ENCODE measurements at places on chromosomes 7 and 10. TPM values are rescaled to one million over a fixed set of nuclear protein-coding genes. Genes with fewer than 3 reads are reported as not detected.

WASL gene
- total RNA-seq, result 7.7 TPM

HPSE2 gene
- not detected for total RNA-seq

C10orf62 gene
- total RNA-seq, result not detected

TET1 gene
- total RNA-seq, result 3.7 TPM

LIPA gene
- 32.6 TPM for total RNA-seq

PLAC9 gene
- total RNA-seq, result not detected

CTNNA3 gene
- total RNA-seq, result 0.58 TPM

UBN2 gene
- total RNA-seq, result 11.8 TPM

SPDYE16 gene
- total RNA-seq, result 0.30 TPM

PCLO gene
- total RNA-seq, result not detected

GNGT1 gene
- total RNA-seq, result not detected

OR6V1 gene
- total RNA-seq, result not detected

PGAM1 gene
- total RNA-seq, result 380 TPM

ICA1 gene
- total RNA-seq, result 0.89 TPM

NACAD gene
- not detected for total RNA-seq

EN2 gene
- not detected for total RNA-seq

CPXM2 gene
- not detected for total RNA-seq

PTER gene
- 18.2 TPM for total RNA-seq

TCAF1 gene
- 14.6 TPM for total RNA-seq

CNPY1 gene
- not detected for total RNA-seq

UMAD1 gene
- 16.4 TPM for total RNA-seq

TRAPPC14 gene
- total RNA-seq, result 54.0 TPM

UPK3B gene
- 1.3 TPM for total RNA-seq

IL6 gene
- 0.67 TPM for total RNA-seq

RHBDD2 gene
- total RNA-seq, result 21.1 TPM

KNDC1 gene
- 0.07 TPM for total RNA-seq

PDE6C gene
- total RNA-seq, result not detected

SFRP4 gene
- not detected for total RNA-seq

HOGA1 gene
- not detected for total RNA-seq

ACTL6B gene
- not detected for total RNA-seq

PMPCB gene
- 59.5 TPM for total RNA-seq

Data from activated CD4-positive, alpha-beta T cell treated with anti-CD3 and anti-CD28 coated beads, Interleukin-2, amount 10 ng/mL, durations not matched to agents 7 days and 5 days (primary cell).